CD4-positive, alpha-beta T cell treated with Interleukin-21 for 1 hour (primary cell): ENCODE measurements at places on chromosomes 16 and 17.
A peak's percentile ranks its signal among the peaks of the same experiment; 100 is the strongest.

DNA sequence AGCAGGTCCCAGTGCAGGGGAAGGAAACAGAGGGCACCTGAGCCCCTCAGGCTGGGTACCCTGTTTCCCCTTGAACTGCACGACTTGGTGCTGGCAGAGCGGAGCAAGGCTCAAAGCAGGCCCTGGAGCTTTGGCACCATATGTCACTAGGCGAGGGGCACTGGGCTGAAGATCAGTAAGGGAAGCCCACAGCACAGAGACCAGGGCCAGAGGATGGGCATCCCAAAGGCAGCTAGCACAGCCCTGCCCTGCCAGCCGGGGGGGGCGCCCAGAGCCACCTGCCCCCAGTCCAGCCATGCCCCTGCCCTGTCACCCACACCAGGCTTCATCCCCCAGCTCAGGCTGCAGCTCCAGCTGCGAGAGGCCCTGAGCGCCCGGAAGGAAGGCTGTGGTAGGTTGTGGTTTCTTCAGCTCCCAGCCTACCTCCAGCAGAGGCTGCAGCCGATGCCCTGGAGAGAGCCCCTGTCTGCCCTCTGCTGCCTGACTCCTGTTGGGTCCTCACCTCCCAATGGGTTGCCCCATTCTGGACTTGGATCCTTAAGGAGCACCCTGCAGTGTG, 10.9 kb downstream of the NHERF1 start:
- peak; percentile 67 for DNase-seq

DNA sequence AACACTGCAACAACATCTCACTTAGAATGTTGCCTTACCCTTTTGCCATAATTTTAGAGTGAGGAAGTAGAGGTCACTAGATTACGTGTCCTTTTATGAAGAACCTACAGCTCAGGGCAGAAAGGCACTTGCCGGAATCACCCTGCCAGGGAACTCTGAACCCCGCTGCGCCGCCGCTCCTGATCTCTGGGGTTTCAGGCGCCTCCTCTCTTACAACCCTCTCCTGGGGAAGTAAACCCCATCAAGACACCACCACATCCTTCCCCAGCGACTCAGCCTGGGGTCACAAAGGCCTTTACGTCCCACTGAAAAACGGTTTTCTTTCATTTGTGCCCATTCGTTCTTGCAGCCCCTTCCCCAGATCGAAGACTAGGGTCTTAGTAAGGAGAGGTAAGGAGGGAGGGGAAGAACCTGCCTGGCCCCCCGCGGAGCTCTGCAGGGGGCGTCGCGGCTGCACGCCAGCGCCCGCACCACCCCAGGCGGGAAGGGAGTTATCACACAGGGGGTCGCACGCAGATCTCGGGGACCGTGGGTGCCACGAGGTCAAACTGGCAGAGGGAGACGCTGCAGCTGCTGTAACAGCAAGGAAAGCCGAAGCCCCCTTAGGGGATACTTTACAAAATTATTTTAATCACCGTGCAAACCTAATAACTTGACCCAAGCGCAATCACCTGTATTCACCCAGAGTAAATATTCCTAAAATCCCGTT, 1.0 kb upstream of the HLF start:
- peak; percentile 24 for DNase-seq

DNA sequence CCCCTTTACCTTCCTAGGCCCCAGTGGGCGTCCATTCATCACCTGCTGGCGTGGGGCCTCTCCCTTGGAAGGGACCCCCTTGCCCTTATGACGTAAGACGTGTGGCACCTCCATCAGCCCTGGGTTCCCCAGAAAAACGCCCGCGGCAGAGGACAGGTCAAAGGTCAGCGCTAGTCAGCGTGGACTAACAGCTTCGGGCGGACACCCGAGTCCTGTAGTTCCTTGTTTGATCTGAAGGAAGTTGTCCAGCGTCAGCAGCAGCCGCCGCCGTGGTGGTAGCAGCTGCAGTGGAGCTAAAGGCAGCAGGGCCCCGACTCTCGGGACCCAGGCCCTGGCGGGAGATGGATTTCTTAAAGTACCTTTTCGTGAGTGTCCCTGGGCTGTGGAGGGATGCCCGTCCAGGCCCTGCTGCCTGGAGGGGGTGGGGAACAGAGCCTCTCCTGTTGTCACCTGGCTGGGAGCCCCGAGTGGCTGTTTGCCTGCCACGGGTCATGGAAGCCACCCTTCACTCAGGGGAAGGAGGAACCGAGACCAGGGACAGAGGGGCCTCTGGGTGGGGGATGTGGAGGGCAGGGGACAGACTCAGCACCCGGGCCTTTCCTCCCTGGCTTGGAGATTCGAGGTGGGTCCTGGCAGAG, 123.6 kb downstream of the OR1D5 start:
- DNase-seq, result no peak

- DNase-seq, result peak; percentile 46
These were observed 60.3 kb downstream of the RMI2 start for GRCh38 chr16:11405331-11406176.

DNA sequence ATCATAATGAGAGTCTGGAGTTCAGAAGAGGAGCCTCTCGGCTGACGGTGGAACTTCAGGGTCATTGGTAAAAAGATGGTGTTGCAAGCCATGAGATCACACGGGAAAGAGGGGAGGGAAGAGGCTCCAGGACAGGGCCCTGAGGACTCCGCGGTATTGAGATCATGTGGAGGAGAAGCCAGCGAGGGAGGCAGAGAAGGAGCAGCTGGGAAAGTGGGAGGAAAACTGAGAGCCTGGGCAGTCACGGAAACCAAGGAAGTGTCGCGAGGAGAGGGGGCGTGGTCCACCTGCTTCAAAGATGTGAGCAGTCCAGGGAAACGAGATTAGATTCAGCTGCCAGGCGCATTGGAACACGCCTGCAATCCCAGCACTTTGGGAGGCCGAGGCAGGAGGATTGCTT, 27.7 kb upstream of the SBK1 start:
- no peak for DNase-seq

- peak; percentile 45 for DNase-seq
These were observed 147.3 kb downstream of the CCDC182 start for GRCh38 chr17:57597531-57598453.

DNA sequence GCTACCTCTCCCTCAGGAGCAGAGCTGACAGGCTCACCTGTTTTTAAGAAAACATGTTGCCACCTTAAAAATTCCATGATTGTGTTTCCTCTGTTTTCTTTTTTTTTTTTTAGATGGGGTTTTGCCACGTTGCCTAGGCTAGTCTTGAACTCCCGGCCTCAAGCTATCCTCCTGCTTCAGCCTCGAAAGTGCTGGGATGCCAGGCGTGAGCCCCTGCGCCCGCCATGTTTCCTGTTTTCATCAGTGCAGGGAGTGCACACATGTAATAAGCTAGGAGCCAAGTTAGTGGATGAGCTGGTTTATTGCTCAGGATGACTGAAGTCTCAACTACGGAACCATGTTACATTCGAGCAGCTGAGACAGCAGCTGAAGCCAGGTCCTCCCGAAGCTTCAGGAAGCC, 13.6 kb downstream of the MRM3 start:
- no peak for DNase-seq

- no peak for DNase-seq
These were observed 19.3 kb downstream of the OGFOD1 start for GRCh38 chr16:56470666-56471065.

DNA sequence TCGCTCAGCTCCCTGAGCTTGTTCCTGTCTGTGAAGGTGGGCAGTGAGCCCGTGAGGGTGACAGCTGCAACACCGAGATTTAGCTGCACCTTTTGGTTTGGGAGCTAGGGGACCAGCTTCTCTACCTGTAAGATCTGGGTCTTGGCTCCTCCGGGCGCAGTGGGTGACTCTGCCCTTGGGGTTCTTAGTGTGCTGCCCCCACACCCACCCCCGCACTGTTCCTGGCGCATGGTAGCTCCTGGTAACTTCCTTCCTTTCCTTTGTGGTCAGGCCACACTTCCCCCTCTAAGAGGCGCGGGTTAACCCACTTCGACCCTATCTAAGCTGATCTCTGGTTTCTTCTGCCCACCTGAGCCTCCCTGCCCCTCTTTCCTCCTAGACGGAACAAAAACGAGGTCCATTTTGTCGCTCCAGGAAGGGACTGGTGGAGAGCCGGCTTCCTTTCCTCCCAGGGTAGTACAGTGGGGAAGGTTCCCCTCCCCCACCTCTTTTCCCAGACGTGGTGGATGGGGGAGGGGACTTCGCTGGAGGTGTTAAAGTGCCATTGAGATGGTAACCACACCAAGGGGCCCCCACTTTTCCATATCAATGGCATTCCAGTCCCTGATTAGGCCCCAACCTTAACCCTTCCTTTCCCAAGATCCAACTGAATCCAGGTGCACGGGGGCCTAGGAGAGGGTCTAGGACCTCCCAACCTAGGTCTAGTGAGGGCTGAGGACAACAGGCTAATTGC, 4.6 kb upstream of the CLDN9 start:
- DNase-seq, result peak; percentile 32

- DNase-seq, result no peak
These were observed 97.9 kb upstream of the CRHR1 start for GRCh38 chr17:45686250-45686649.

- peak; percentile 87 for DNase-seq
These were observed 550 bp upstream of the RNF213 start for GRCh38 chr17:80260069-80260535.
